Activated CD4-positive, alpha-beta T cell treated with anti-CD3 and anti-CD28 coated beads, Interleukin-2, amount 50 U/mL, for 24 hours (primary cell): ENCODE measurements at places on chromosomes 1 and 21.

- DNase-seq, result no peak
Observed at GRCh38 chr1:85322655-85323054, 46.2 kb upstream of the BCL10 start.

DNA sequence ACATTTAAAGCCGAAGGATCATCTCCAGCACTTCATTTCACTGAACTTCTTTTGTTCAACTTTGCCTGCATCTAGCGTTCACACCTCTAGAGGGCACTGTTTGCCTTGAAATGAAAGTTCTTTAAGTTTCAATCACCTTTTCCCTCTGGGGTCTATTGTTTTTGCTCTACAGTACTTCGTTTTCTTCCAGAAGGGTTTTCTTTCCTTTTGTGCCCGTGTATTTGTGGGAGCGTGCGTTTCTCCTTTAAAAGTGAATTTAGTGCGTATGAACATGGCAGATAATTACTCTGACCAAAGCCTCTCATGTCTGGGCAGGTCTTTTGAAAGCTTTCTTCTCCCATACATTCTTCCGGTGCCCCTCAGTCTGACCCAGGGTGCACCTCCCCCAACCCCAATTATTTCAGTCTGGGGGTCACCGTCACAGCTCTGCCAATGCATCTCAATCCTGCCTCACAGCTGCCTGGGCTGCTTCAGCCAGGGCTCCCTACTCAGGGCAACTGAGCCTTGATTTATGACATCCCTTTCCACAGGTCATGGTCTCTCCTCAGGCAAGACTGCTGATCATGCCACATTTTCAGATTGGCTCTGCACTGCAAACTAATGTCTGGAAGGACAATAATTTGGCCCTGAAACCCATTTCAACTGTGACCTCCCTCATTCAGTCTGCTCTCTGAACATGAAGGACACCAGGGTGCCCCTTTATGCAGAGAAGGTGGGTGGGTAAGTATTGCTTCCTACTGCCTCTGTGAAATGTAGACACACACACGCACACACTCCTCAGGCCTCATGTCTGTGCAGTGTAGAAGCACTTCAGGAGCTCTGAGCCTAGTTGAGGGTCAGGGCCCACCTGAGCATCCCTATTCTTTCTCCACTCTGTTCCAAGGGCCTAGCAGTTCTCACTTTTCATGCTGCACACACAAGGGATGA is 88.6 kb downstream of the NUF2 start:
- no peak for DNase-seq

- DNase-seq, result no peak
Observed at GRCh38 chr1:244104309-244105060, 53.4 kb downstream of the ZBTB18 start.

GRCh38 chr1:240499012-240499411 is 112.9 kb downstream of the GREM2 start:
- no peak for DNase-seq

DNA sequence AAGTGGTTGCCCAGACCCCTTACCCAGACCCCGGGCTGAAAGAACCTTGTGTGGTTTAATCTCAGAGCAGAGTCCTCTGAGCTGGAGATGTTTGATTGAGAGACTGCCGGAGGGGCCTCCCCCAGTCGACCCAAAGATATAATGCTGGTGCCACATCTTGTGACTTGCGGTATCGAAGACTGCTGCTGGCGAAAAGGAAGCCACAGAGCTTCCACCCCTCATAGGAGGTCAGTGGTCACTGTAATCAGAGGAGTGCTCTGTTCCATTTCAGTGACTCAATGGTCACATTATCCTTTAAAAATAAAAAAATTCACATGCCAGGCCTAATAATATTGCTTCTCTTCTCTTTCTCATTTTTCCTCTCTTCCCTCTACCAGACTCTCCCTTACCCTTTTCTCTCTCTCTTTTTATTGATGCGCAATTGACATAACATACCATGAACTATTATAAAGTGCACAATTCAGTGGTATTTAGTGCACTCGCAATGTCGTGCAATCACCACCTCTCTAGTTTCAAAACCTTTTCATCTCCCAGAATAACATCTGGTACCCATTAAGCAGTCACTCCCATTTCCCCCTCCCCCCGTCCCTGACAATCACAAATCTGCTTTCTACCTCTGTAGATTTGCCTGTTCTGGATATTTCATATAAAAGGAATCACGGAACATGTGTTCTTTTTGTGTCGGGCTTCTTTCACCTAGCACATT is 52.6 kb upstream of the LYST start:
- no peak for DNase-seq

DNA sequence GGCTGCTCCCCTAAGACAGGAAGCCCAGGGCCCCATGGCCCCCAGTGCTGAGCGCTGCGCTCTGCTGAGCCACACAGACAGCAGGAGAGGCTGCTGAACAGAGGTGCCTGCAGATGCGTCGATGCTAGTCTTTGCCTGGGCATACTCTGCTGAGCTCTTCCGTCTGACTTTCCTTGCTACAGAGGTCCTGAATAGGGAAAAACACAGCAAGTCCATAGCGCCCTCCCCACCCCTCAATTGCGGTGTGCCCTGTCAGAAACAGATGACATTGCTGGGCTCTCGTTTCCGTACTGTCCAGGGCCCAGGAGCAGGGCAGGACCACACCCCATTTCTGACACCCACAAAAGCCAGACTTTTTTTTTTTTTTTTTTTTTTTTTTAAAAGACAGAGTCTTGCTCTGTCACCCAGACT is 252.5 kb downstream of the SDCCAG8 start:
- no peak for DNase-seq

- no peak for DNase-seq
Observed at GRCh38 chr21:42201615-42202161, 17.3 kb upstream of the ABCG1 start.
